ENCODE measurements at places on chromosomes 5 and 9. TPM values are rescaled to one million over a fixed set of nuclear protein-coding genes. Genes with fewer than 3 reads are reported as not detected.

DNA sequence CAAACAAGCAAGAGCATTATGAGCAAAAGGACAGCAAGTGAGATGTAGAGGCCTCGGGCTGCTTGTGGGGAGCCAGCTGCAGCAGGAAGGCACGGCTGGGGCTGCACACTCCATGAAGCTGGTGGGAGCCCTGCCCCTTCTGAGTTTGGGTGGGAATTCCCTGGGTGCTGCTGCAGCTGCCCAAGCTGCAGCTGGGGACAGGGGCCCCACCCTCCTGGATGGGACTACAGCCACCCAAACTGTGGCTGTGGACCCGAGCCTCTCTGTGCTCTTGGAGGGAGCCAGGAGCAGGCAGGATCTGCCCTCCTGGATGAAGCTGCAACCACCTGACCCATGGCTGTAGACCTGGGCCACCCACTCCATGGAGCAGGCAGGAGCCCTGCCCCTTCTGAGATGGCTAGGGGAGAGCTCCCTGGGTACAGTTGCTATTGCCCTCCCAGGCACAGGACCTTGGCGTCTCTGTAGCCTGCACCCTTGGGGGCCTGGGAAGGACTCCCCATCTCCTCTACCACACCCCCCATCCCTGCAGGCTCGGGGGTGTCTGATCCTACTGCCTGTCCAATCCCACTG, 159.1 kb downstream of the ERCC6L2 start:
- DNase-seq, result no peak

DNA sequence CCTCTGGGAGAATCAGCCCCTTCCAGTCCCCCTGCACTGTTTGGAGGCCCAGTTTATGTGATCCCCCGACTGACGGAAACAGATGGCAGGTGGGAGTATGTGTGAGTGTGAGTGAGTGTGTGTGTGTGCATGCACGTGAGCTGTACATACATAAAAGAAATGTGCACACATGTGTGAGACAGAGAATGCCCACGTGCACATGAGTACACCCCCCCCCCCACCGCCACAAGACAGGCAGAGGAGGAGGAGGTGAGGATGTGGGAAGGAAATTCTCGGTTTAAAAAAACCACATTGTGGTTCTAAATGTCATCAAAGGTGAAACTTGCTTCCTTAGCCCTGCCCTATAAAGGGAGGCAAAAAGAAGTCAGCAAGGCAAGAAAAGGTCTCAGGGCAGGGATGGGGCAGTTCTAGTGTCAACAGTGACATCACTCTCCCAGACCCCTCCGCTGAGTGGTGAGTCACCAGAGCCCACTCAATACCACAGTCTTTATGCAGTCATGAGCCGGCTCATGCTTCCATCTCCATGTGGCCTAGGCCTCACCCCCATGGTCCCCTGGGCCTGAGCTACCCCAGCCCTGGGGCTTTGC, 79.2 kb upstream of the HSPA9 start:
- DNase-seq, result no peak

- peak; percentile 46 for DNase-seq
These were observed 1.5 kb downstream of the NDFIP1 start for GRCh38 chr5:142110046-142110531.

DNA sequence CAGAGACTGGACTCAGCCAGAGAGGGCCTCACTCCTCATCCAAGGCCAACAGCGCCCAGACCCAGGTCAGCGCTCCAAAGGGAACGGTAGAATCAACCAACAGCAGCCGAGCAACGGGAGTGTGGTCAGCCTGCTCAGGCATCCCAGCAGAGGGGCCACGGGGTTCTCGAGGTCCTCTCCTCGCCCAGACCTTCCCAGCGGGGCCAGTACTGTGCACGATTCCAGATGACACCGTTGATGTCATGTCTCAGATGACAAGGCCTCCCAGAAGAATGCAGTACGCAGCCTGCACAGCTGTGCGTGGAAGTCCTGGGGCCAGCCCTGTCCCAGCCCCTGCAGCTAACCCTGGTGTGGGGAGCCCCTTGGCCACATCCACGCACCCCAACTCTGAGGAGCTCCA, 141.0 kb upstream of the PPP1R26 start:
- DNase-seq, result peak; percentile 13

DNA sequence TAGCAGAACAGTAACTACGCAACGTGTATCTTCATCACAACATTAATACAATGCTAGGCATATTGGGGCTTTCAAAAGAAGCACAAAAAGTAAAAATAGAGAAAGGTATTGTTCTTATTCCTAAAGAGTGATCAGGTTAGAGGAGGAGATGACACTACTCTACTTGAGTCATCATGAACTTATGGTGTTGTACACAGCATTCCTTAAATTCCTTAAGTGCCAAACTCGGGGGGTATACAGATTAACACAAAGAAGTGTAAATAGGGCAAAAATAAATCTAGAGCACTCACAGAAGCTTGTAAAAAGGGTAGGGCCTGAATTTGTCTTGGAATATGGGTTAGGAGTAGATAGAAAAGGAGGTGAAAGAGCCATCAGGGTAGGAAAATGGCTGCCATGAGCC, 308.0 kb upstream of the DAP start:
- no peak for DNase-seq

DNA sequence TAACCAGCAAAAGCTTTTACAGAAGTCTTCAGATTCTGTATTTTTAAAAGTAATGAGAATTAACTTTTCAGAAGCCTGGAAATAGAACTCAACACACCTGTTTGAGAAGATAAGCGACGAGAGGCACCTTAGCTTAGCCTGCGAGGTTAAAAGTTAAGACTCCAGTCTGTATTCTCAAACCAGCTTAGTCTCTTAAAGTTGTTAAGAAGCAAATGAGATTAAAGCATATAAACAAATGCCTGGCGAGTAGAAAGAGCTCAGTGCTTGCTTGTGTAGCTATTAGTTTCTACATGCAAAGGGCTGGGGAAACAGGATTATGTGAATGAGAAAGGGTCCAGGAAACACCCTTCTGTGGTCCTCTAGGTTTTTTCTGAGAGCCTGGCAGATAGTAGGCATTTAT, 51.7 kb downstream of the MTAP start:
- no peak for DNase-seq

DNA sequence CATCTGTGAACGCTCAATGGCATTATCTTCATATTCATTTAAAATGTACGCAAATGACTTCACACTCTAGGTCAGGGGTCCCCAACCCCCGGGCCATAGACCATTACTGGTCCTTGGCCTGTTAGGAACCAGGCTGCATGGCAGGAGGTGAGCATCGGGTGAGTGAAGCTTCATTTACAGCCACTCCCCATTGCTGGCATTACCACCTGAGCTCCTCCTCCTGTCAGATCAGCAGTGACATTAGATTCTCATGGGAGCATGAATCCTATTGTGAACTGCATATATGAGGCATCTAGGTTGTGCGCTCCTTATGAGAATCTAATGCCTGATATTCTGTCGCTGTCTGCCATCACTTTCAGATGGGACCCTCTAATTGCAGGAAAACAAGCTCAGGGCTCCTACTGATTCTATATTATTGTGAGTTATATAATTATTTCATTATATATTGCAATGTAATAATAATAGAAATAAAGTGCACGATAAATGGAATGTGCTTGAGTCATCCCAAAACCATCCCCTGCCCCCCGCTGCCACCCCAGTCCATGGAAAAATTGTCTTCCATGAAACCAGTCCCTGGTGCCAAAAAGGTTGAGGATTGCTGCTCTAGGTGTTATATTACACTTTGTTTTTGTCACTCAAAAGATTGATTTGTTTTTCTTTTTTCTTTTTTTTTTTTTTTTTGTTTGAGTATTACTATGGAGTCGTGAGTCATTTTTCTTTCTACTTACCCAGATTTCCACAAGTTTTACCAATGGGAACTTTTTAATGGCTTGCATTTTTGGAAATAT, 127.2 kb downstream of the DOCK8 start:
- no peak for DNase-seq

DNA sequence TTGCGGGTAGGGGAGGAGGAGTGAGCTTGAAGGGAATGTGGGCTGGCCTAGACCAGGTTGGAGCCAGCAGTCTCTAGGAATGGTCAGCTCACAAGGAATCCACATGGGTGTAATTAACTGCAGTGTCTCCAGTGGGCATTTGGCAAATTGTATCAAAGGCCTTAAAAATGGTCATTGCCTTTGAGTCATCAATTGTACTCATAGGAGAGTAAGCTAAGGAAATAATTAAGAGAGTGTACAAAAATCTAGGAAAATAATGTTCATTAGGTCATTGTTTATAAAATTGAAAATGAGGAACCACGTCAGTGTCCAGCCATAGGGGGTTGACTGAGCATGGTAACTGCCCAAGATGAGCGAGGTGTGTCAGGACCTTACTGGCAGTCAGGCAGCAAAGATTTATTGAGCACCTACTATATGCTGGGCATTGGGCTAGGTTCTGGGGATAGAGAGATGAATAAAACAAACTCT, 29.8 kb upstream of the RPL26L1 start:
- DNase-seq, result no peak

GRCh38 chr5:97624886-97625285, 441.8 kb upstream of the RIOK2 start:
- DNase-seq, result no peak

GRCh38 chr9:100229561-100229960, 123.2 kb downstream of the TEX10 start:
- no peak for DNase-seq

GRCh38 chr9:99807956-99808355, 13.7 kb upstream of the NR4A3 start:
- DNase-seq, result no peak

DNA sequence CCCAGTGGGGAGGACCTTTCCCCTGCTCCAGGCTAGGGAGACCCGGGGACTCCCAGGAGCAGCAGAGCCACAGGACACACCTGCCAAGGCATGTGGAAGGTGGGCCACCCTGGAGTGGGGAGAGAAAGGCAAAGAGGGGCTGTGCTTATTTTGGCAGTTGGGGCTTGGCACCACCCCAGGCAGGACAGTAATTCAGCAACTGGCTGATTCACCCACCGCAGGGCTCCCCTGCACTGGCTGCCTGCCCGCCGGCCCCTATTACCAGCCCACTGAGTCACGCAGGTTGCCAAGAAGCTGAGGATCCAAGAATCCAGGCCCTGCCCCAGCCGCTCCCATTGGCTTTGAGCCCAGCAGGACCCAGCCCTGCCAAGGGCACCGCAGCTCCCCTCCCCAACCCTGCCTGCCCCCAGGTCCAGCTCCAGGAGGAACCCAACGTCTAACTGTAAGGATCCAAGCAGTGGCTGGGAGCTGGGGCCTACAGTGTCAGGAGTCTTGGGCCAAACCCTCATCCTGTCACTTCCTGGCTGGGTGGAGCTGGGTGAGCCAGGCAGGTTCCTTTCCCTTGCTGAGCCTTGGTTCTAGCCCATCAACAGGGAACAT, 14.2 kb upstream of the RALGDS start:
- peak; percentile 89 for DNase-seq

GRCh38 chr9:114559830-114560513, 27.6 kb upstream of the ATP6V1G1 start:
- no peak for DNase-seq

- no peak for DNase-seq
These were observed 89.4 kb downstream of the MACROH2A1 start for GRCh38 chr5:135309391-135310327.

DNA sequence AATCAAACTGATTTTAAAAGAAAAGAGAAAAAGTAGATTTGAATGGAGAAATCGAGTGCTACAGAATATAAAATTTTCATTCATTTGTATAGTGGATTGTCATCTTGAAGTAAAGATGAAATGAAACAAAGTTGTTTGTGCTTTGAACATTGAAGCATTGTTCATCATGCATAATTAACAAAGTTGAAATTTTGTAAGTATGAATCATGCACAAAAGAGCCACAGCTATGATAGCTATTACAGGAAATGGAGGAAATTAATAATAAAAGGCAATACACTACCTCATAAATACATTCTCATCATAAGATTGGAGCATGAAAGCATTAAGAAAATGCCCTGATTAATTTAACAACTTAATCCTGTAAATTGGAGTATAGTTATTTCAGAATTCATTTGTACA, 153.4 kb upstream of the TLX3 start:
- no peak for DNase-seq

DNA sequence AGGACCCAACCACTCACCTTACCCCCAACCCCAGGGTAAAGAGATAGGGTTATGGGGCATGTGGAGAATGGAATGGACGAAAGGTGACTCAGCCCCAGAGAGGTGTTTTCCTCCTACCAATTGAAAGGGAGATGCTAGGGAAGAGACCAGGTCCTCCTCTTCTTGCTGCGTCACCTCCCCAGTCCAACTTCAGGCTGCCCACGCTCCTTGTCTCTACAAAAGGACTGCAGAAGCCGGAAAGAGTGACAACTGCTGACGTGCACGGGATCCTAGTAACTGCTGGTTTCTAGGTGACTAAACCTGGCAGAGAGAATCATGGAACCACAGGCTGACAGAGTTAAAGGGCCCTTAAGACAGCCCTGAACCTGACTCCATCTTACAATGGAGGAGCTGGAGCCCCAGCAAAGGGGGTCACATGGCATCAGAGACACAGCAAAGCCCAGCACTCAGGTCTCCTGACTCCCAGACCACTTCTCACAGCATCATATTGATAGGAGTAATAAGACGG, 2.2 kb downstream of the GPX3 start:
- DNase-seq, result no peak

DNA sequence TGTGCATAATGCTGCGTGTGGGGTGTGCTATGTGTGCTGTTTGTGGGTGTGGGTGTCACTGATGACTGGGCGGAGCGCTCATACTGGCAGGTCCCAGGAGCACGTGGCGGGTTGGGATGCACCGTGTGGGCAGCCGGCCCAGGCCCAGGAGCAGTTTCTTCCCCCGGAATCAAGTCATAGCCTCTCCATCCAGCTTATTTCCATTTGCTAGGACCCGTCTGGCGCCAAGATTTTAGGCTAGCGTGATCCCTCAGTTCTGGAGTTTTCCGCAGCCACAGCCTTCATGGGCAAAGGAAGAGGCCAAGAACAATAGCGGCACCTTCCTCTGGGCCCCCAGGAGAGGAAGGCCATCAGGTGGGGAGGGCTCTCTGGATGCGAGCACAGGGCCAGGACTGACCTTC, 43.3 kb upstream of the NEURL1B start:
- DNase-seq, result no peak

- DNase-seq, result peak; percentile 23
These were observed 44.9 kb upstream of the LIFR start for GRCh38 chr5:38601133-38601862.

DNA sequence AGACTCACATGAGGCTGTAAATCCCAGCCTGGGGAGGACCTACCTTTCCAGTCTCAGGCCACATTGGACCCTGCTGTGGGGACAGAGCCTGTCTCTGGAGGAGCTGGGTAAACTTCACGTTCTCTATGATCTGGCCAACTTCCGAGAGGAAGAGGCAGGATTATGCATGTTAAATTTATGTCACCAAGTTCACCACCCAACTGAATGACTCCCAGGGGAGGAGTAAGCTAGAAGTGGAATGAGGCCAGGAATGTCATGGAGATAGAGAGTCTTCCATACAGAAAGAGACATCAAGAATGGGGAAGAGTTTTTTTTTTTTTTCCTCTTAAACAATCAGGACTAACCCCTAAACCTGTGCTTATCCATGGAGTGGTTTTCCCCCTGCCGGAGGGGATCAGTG, 90.3 kb upstream of the PALM2AKAP2 start:
- no peak for DNase-seq

The BTNL3 gene
- total RNA-seq, result 0.57 TPM

The OR13J1 gene
- not detected for total RNA-seq

The OBP2B gene
- not detected for total RNA-seq

The FAM78A gene
- 9.4 TPM for total RNA-seq

The ISL1 gene
- not detected for total RNA-seq

The PRUNE2 gene
- 9.5 TPM for total RNA-seq

The FAM169A gene
- total RNA-seq, result 1.2 TPM

The CD14 gene
- total RNA-seq, result 107 TPM

The STX17 gene
- 234 TPM for total RNA-seq

The DBH gene
- total RNA-seq, result not detected

The PCDHGB2 gene
- total RNA-seq, result 12.6 TPM

The S1PR3 gene
- 13.6 TPM for total RNA-seq

The RGS7BP gene
- 1.5 TPM for total RNA-seq

The ECSCR gene
- 21.3 TPM for total RNA-seq

The ZNF367 gene
- total RNA-seq, result 2.6 TPM

The PRDM9 gene
- not detected for total RNA-seq

Measured in upper lobe of left lung (tissue), 6 donors.